ENCODE measurements at places on chromosomes 11 and 22.

DNA sequence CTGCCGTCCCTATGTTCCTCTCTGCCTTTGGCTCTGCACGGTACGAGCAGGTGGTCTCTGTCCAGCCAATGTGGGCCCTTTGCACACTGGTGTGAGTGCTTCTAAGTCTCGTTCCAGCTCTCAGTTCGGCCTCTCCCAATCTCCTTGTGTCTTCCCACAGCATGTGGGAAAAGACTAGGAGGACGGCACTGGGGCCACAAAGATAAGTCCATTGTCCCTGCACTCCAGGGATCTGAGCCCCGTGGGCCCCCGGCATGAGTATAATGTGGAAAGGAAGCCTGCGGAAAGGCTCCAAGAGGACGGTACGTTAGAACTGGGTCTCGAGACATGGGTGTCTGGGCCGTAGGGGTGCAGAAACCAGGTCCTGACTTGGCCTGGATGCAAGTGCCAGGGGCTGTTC is 16.4 kb downstream of the MYEOV start:
- no peak for DNase-seq

GRCh38 chr11:32779136-32779535 is 15.3 kb downstream of the CCDC73 start:
- no peak for DNase-seq

- DNase-seq: no peak
These were observed 77.2 kb upstream of the CLPB start for GRCh38 chr11:72511393-72512047.

DNA sequence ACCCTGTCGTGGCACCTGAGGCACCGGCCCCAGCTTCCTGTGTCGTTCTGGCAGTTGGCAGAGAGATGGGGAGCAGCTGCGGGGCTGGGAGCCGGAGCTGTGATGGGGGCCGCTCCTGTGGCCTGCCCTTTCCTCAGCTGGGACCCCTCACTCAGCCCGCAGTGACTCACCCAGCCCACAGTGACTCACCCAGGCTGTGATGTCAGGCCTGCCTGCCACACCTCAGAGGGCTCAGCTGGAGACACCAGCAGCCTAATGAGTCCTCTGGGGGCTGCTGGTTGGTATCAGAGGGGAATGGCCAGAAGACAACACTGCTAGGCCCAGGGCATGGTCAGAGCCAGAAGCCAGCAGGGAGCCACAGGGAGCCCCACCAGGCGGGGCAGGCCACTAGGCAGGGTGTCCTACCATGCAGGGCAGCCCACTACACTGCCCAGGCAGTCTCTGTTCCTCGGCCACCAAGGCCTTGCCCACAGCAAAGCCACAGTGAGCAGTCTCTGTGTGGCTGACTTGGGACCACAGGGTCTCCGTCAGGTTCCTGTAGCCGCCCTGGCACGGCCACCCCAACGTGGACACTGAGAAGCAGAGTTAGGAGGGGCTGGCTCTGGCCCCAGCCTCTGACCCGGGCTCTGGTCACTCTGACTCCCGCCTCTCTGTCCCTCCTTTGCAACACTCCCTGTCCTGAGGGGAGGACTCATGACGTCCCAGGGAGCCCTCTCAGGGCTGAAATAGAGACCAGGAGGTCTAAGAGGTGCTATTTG is 4.2 kb upstream of the FXYD2 start:
- DNase-seq: peak; percentile 79

DNA sequence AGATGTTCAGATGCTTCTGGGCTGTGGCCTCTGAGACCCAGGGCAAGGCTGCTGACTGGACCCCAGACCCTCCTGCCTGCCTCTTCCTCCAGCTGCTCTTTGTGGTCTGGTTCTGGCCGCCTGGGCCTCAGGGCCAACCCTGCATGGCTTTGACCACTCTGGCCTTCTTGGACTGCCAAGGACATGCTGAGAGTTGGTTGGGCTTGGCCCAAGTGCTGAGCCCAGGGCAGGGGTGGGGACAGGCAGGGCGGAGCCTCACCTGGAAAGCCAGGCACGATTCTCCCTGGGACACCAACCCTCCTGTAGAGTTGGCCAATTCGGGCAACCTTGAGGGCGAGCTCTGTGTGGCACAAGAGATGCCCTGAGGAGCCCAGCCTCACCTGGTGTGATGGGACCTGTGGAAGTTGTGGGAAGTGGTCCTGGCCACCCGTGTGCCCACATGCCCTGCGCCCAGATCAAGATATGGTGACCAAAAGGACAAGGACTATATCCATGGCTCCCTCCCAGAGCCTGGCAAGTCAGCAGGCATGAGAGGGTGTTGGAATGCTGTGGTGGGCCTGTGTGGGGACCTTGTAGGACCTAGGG is 11.6 kb downstream of the TANGO2 start:
- no peak for DNase-seq

GRCh38 chr11:6841694-6842093 is 3.8 kb upstream of the OR10A5 start:
- no peak for DNase-seq

DNA sequence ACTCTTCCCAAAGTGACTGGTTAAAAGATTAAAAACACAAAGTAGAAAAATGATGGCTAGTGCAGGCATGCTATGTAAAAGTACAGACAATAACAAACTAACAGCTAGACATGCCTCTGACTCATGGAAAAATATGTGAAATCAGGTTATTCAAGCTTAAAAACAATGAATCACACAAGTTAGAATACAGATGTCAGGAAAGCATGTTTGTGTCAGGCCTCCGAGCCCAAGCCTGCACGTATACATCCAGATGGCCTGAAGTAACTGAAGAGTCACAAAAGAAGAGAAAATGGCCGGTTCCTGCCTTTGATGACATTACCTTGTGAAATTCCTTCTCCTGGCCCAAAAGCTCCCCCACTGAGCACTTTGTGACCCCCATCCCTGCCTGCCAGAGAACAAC is 110.1 kb downstream of the NOX4 start:
- no peak for DNase-seq

- DNase-seq: no peak
These were observed 90.3 kb upstream of the RTL6 start for GRCh38 chr22:44588348-44588747.

GRCh38 chr11:105713696-105714095 is 103.8 kb downstream of the GRIA4 start:
- DNase-seq: peak; percentile 10

GRCh38 chr22:46072110-46072881 is 78.0 kb upstream of the PPARA start:
- peak; percentile 82 for DNase-seq

- no peak for DNase-seq
These were observed 142.3 kb downstream of the NXPE2 start for GRCh38 chr11:114820621-114821020.

DNA sequence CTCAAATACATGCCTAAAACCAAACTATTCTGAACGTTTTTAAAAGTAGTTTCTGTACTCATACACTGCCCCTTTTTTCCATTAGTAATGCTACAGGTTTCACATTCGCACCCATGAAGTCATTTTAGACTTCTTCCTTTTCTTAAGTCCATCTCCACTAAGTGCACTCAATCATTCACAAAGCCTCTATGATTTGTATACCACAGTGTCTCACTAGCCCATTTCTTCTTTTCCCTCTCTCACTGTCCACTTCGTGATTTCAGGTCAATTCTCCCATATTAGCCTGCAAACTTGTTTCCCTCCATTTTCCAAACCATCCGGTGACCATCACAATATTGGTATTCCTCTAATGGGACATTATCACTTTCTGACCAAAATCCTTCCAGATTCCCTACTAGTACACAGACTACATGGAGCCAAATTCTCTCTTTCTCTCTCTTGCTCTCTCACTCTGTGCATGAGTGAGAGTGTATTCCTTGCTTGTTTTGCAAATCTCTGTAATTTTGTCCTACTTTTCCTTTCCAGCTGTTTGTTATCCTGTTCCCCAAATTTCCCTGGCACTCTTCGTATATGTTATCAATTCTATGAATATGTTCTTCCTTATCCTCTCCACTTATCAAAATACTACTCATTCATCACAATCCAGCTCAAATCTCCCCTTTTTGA is 3.4 kb upstream of the ZC3H12C start:
- no peak for DNase-seq

- no peak for DNase-seq
These were observed 8.3 kb downstream of the PPFIBP2 start for GRCh38 chr11:7522121-7522520.

GRCh38 chr11:43376594-43376993 is 17.9 kb downstream of the TTC17 start:
- no peak for DNase-seq

GRCh38 chr22:22810018-22810427 is 77.6 kb upstream of the IGLL5 start:
- DNase-seq: peak; percentile 46

GRCh38 chr11:26109658-26110368 is 222.1 kb upstream of the ANO3 start:
- no peak for DNase-seq

GRCh38 chr22:38471237-38471636 is 3.3 kb downstream of the KDELR3 start:
- DNase-seq: no peak

DNA sequence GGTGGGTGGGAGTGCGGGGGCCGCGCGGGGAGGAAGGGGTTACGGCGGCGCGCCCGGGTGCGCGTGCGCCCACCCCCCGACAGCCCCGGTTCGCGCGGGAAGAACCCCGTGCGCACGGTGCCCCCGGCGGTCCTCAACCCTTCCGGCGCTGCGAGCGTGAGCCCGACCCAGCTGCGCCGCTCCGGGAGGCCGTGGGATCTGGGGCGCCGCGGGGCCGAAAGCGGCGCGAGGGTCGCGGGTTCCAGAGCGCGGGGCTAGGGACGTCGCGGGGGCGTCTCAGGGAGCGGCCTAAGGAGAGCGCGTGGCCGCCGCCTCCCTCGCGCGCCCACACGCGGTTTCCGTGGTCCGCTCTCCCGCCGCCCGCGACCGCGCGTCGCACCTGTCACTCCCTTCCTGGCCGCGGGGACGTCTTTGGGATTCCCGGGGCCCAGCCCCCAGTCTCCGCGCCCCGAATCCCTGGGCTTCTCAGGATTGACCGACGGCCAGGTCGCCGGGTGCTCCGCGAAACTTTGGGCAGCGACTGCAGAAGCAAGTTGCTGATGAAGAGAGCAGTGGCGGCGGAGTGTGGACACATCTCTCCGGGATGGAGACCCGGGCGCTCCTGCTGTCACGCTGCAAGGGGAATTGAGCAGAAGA is 582 bp downstream of the SREBF2 start:
- DNase-seq: peak; percentile 85

- DNase-seq: no peak
These were observed 23.3 kb downstream of the MYH9 start for GRCh38 chr22:36364255-36365019.

DNA sequence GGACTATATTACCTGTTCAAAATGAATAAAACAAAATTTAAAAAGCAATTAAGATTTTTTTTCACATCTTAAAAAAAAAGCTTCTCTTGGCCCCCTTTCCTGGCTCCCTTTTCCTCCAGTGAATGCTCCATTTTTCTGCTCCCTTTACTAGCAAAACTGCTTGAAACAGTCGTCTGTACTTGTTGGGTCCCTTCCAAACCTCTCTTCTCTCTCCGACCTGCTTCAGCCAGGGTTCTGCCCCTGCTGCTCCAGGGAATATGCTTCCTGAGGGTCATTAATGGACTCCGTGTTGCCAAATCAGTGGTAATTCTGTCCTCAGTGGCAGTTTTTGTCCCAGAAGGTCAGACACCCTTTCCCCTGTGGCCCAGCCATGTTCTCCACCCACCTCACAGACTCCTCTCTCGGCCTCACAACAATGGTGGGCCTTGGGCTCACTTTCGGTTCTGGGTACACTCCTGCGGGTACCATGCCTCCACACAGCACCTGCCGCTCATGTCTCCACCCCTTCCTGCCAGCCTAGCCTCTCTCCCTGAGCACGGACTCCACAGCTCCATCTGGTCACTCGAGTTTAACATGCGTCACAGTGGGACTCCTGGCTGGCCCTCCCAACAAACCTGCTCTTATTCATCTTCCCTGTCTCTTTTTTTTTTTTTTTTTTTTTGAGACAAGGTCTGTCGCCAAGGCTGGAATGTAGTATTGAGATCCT is 7.8 kb upstream of the POLR3H start:
- DNase-seq: peak; percentile 44

GRCh38 chr11:72223615-72224563 is 678 bp upstream of the INPPL1 start:
- DNase-seq: peak; percentile 90

- no peak for DNase-seq
These were observed 269.0 kb downstream of the ST3GAL4 start for GRCh38 chr11:126624506-126624905.

GRCh38 chr11:69746752-69747742 is 28.1 kb downstream of the FGF4 start:
- DNase-seq: no peak

- no peak for DNase-seq
These were observed 52.4 kb downstream of the KCNC1 start for GRCh38 chr11:17786824-17787525.

DNA sequence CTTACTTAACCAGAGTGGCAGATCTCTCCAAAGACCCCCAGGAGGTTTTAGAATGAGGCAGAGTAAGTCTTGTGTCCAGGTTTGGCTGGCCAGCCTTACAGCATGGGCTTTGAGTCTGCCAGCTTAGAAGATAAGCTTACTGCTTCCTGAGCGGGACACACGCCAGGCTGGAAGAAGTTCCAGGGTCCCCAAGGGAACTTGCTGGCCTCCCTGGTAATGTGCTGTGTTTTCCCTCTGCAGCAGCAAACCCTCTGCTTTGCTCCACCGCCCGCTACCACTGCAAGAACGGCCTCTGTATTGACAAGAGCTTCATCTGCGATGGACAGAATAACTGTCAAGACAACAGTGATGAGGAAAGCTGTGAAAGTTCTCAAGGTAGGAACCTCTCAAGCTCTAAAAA is 154.2 kb downstream of the LDLRAD3 start:
- DNase-seq: peak; percentile 35

DNA sequence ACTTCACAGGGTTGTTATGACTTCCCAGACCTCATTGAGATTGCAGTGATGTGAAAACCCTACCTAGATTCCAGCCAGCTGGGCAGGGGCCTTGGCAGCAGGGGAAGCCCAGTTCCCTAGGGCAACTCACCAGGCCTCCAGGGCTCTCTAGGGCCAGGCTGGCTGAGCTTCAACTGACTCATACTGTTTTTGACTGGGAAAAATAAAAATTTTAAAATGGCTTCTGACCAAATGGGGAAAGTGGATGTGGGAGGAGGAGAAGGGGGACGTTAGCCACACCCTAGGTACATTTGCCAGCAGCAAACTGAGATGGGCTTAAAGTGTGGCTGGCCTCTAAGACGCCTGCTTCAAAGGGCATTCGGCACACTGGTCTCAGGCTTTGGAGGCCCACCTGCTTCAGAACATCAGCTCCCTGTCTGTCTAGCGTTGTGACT is 39.0 kb downstream of the BMAL1 start:
- peak; percentile 39 for DNase-seq

DNA sequence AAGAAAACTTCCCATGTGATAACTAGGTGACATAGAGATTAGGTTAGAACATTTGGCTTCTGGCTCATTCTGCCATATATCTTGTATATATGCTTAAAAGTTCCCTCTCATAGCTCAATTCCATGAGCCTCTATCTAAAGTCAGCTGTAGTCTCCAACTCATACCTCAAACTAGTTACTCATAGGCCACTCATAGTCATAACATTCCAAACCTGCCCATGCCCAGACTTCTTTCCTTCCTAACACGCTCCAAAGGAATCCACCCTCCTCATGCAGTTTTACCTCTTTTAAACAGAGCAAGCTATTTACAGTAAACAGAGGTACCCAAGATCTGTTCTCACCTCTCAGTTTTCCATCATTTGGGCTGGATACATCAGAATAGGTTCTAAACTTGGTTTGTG is 39.4 kb downstream of the GLYATL2 start:
- DNase-seq: no peak

All from NCI-H69 (cell line).